ENCODE measurements at places on chromosomes 2 and 18.

DNA sequence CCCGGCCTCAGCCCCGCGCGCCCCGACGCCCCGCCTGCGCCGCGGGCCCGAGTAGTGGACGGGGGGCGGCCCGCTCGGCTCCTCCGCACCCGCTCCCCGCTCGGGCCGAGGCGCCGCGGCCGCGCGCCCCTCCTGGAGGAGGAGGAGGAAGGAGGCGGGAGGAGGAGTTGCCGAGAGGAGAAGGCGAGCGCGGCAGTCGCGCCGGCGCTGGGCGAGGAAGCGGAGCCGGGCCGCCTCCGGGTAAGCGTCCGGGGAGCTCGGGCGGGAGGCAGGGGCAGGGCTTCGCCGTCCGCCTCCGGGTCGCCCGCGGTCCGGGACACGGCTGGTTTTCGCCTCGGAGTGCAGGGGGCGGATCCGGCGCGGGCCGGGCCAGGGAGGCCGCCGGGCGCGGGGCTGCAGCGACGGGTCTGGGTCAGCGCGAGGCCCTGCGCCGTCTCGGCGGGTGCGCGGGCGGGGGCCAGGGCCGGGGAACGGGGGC is at the start of gene SOCS6:
SOCS6 (plus strand) TSS at position 195 of the 478 bp plus-strand sequence. CDS start 35,624 bp downstream, outside the sequence.
- DNase-seq = peak; percentile 55

DNA sequence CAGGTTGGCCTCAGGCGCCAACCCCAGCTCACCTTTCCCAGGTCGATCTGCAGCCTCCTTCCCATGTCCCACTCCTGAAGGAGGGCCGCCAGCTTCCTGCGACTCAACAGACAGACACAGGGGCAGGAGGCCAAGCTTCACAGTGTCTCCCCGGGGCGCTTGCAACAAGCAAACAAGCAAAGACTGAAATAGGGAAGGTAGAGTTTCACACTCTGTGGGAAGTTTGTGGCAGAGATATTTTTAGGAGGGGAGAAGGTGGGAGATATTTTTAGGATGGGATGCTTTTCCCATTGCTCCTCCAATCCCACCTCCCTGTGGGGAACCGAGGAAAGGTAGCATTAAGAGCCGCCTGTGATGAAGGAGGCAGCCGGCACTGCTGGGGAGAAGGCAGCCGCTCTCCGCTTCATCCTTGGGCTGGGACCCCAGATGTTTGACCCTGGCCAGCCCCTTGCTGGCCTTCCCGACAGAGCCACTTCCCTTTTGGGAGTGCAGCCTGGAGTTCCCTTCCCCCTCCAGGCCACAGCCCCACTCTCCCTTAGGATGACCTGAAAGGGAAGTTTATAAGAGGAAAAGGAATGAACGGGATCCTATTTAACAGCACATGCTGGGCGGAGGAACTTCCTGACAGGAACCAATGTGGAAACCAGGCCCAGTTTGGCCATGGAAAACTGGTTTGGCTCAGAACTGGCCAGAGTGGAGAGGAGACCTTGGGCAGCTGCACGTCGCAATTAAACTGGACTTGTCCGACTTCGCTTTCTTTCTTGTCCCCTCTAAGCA is 142.2 kb upstream of the SMAD2 start:
- no peak for DNase-seq

DNA sequence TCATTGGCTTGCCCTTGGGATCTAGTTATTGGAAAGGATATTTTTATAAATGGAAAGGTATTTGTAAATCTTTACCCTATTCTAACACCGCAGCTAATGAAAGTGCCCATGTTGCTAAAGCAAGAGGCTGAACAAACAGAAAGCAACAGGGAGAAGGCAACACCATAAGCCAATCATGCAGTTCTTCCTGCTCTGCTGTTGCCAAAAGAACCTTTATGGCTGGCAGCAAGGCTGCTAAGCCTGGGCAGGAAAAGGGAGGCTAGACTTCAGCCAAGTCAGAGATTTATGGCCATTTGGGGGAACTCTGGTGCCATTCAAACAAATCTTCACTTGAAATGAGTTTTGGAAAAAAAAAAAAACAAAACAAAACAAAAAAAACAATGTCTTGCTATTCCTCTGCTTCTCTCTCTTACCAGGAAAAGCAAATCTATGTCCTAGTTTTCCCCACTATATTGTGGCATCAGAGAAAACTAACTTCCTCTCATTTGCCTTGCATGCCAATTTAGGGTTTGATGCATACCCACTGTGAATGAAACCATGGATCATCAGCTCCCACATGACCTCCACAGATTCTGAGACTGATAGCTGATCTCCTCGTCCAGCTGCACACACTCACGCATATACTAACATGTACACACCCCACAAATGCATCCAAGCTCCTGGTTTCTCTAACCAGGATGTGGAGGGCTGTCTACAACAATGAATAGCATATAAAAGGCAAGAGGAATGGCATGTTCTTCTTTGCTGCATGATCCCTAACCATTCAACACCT is 179.3 kb downstream of the C1D start:
- DNase-seq = no peak

- no peak for DNase-seq
These were observed 304.9 kb downstream of the DSEL start for GRCh38 chr18:67211646-67212045.

GRCh38 chr18:39259736-39260135 is 1694.1 kb upstream of the CELF4 start:
- no peak for DNase-seq

DNA sequence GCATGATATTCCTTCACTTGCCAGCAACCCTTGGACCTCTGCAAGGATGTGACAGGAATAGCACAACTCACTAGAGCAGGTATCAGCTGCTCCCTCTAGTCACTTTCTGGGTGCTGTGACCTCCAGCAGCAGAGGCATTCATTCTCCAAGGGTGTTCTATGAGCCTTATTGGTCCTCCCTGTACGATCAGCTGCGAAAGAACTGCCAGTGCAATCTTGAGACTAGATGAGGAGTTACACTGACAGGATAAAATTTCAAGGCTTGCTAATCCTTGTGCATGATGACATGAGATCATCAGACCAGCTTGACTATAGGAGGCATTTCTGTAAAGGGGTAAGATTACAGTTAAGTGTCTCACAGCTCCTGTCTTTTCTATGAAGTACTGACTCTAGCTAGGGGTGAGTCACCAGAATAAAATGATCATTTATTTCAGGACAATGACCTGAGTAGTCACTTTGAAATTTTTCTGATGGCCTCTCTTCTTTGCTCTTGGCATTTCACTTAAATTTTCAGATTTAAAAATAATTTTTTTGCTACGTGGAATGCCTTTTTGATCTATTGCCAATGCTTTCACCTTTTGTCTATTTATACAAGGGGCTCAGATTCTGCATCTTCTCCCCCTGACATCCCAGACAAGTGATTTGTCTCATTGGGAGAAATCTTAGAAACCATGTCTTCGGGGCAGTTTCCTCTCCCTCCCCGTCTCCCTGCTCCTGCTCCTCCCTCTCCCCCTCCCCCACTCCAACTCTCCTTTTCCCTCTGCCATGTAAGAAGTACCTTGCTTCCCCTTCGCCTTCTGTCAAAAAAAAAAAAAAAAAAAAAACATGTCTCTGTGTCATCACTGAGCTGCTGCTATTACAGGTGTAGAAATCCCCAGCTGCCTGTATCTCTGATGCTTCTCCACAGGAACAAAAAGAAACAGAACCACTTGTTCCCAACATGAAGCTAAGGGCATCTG is 49.2 kb upstream of the FRZB start:
- no peak for DNase-seq

DNA sequence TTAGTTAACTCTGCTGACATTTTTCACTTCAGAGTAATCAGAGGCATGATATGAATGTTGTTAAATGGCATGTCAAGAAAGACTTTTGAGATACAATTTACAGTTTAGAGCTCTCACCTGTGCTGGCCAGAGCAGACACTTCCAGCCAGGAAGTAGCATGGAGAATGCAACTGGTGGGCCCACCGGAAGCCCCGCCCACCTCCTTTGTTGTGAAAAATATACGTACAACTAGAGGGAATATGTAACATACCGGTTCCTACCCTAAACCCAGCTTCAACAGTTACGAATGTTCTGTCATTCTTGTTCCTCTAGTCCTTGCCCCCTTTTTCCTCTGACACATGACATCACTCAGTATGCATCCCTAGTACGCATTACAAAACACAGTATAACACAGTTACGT is 70.2 kb upstream of the ITM2C start:
- no peak for DNase-seq

GRCh38 chr2:204156456-204156855 is 219.9 kb downstream of the ICOS start:
- DNase-seq = no peak

DNA sequence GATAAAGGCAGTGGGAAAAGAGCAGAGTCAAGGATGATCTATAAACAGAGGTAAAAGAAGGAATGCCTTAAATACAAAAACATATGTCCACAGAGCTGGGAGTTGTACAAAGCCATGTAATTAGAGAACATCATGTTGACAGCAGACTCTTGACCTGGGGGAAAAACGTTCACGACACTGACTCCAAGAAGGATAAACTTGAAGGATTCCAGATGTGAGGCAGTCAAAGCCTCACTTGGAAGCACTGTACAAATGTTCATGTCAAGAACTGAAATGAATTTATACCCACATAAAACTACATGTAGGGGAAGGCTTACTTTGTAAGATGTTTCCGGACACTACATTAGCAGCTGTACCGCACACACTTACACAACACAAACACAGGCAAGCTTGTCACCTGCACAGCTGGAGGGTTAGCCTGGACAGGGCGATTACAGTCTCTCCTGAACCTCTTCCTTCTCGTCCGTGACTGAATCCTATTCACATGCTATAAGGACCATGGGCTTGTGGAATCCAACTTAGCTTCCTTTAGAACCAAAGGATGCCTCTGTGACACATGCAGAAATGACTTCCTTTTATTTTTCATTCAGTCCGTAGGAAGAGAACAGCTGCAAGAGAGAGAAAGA is 88.6 kb downstream of the SH3YL1 start:
- DNase-seq = no peak

DNA sequence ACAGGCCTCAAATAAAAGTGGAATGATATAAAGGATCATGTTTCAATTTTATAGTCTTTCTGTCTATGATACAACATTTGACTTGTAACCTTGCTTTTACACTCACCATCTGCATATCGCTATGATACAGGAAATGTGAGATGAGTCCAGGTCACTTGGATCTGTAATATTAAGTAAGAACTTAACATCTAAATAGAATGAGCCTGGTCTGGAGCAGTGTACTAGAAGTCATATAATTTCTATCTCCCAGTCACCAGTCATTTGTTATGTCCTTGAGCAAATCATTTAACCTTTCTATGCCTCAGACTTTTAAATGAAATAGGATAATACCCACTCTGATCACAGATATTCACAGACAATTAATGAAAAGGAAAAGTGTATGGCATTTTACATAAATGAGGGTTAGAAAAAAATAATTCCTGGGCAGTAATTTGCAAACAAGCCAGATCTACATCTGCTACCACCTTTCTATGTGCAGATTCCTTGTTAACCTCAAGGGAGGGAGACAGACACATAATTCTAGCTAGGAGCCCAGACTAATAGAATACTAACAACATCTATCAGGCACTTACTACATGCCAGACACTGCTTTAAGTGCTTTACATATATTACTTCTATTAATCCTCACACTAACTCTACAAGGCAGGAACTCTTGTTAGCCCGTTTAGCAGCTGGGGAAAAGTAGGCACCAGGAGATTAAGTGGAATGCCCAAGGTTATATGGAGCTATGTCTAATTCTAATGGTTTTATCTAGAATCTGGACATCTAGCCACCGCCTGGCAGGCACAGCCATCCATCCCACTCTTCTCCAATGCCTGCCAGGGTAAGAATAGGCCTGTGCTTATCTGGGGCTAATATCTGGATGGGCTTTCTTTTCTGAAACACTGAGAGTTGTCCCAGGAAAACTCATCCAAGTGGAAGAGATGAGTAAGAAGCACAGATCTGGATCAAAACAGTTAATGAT is 313.6 kb upstream of the CDH20 start:
- DNase-seq = no peak

GRCh38 chr2:187971893-187972292 is 319.8 kb upstream of the GULP1 start:
- no peak for DNase-seq

DNA sequence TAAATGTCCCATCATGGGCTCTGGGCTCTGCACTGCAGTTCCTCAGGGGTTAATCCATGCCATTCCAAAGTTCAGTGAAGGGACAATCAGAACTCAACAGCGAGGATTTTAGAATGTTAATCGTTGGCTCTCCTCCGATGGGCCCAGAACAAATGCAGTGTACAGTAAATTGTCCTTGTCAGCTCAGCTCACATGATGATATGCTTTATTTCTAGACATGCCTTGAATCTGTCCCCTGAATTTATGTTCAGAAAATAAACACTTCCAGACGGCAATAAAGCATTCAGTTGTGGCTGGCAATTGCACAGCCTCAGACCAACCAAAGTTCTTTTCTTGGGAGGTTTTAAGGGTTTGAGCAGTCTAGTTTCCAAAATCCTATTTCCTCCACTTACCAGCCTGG is 981.2 kb downstream of the BCL11A start:
- DNase-seq = no peak

DNA sequence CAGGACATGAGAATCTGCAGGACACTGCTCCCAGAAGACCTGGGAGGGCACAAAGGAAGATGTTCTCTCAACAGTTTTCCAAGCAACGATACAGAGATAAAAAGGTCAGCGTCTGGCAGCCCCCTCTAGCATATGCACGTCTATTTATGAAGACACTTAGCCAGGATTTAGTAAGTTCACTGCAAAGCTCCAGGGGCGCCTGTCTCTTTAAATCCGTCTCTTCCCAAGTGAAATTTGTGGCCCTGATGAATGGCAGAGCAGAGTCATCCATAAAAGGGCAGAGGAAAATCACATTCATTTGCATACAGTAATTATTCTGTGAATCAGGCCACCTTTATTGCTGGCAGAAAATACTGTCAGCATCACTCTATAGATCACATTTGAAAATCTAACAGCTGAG is 390.9 kb upstream of the SMIM21 start:
- DNase-seq = no peak

- no peak for DNase-seq
These were observed 170.6 kb downstream of the FHOD3 start for GRCh38 chr18:36468161-36468560.

DNA sequence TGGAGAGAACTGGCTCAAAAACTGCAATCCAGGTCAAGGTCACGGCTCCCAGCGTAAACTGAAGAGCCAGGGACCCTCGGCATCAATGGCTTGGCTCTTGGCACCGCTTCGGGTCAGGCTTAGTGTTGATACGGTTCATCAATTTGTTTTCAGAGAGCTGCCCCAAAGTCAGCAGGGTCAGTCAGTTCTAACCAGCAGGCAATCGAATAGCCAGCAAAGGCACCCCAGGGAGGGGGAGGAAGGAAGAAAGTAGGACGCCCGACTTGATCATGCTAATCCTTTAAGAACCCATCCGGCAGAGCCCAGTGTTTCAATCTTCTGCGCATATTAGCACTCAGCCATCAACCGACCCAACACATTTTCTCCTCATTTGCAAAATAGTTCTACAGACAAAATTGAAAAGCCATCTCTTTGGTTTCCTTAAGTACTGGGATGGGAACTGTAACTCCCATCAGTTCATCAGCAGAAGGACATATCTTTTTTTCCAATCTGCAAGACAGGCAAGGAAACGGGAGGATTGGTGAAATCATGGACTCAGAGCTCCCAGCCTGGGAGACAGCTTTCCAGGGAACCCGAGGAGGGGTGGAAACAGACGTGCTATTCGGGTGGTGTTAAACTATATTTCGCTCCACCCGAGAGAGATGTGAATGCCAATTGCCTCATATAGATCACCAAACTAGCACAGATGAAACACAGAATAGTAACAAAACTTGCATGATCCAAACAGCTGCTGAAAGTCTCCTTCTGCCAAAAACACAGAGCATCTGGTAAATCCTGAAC is 40.7 kb upstream of the CABLES1 start:
- no peak for DNase-seq

GRCh38 chr2:150383587-150383986 is 103.9 kb downstream of the RND3 start:
- no peak for DNase-seq
